Stimulated activated CD8-positive, alpha-beta memory T cell treated with anti-CD3 and anti-CD28 coated beads, Interleukin-4, amount 100 ng/mL, for 4 hours (primary cell): ENCODE measurements at places on chromosomes 5 and 9.

DNA sequence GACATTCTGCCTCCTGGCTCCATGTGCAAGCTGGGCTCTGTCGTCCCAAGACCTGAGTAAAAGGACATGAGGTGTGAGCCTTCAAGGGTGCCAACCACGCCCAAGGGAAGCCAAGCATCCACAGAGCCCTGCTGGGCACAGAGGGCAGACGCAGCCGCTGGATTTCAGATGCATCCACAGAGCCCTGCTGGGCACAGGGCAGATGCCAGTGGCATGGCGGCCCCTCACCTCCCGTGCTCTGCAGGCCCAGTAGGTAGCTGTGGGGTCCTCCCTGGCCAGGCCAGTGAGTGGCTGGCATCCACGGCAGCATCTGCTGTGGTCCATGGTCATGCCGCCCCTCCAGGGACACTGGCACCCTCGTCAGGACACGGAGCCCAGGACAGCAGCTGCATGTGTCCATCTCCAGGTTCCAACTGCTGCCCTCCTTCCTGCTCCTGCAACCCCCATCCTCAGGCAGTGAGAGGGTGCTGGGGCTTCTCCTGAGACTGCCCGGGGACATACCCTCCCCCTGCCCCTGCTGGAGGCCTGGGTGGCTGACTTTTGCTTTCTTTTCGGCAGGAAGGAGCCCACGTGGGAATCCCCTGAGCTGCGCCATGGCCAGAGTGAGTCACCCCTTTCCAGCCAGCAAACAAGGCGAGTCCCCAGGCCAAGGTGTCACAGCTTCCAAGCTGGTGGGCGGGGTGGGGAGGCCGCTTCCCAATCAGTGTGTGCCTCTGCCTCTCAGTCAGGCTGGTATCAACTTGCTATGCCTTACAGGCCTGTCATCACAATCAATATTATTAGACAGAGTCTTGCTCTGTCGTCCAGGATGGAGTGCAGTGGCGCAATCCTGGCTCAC lies 4.0 kb upstream of the TRAF2 start:
- DNase-seq: peak; percentile 83

GRCh38 chr9:135522137-135522877 lies 1.1 kb downstream of the LCN1 start:
- DNase-seq: no peak

DNA sequence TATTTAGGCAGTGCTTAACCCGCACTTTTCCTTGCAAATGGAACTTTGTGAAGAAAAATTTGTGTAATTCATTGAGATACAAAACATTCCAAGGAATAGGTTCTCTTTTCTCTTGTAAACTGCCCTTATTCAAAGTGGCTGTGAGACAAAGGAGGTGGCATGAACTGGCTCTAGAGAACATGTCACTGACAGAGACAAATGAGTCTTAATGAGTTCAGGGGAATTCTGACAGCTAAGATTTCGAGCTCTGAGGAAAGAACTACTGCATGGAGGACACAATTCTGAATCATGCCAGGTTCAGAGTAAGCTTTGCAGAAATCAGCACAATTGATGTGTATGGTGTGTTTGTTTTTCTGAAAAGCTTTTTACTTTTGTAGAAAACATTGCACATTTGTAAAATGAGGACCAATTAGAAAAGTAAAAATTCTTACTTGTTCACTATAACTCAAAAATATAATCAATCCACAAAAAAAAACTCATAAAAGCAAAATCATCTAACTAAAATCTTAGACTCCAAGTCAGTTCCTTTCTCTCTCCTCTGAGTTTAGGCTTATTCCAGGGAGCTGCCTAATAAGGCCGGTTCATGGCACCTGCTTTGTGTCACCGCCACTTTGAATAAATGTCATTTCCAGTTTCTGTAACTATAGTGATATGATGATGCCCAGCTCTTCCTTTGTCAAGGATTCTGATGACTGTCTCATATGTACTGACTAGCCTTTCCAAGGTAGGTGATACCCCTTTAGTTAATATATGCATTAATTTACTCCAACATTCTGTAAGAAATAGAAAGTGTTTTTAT lies 163.2 kb downstream of the HCN1 start:
- no peak for DNase-seq

DNA sequence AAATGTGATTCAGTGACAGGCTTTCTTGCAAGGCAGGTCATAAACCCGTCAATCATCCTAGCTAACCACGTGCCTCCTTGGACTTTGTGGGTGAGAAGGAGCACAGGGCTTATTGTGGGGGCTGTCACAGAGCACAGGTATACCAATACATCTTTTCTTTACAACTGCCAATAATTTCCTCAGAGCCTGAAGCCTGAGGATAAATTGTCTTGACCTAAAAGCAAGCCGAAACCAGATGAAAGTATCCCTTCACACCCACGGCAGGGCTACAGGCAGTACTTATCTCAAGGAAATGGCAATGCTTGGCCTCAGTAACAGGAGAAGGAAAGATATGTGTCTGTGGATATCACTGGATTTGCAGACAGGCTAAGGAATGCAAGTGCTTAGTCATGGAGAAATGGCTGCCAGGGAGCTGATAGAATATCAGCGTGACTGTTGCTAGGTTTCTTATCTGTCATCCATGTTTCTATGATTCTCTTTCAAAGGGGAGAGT lies 90.3 kb upstream of the ZNF366 start:
- no peak for DNase-seq

DNA sequence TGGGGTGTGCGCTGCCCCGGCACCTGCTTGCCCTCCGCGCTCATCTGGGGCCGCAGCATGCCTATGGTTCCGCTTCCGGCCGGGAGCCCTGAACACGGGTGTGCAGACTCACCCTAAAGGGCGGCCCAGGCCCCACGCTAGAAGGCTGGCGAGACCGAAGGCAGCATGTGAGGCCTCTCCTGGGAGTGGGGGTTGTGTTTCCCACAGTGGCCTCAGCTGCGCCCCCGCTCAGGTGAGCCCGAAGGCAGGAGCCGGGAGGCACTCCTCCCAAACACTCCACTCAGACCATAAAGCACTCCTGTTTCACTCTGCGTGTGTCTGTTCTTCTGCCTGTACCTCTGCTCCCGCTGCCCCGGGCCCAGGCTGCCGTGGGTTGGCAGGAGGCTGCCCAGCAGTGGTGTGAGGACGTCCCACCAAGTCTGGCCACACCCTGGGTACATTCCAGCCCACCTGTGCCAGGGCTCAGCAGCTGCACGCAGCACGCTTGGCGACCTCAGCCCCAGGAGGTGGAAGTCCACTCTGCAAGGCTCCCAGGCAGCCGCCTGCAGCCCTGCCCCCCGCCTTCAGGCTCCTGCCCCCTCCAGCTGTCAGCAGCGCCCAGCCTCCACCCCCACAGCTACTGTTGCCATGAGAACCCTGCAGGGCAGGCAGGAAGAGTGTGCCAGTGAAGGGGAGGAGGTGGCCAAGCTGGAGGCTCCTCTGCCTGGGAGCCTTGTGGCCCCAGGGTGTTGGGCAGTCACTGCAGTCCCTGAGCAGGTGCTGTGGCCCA lies 1.2 kb upstream of the AJM1 start:
- DNase-seq: no peak

DNA sequence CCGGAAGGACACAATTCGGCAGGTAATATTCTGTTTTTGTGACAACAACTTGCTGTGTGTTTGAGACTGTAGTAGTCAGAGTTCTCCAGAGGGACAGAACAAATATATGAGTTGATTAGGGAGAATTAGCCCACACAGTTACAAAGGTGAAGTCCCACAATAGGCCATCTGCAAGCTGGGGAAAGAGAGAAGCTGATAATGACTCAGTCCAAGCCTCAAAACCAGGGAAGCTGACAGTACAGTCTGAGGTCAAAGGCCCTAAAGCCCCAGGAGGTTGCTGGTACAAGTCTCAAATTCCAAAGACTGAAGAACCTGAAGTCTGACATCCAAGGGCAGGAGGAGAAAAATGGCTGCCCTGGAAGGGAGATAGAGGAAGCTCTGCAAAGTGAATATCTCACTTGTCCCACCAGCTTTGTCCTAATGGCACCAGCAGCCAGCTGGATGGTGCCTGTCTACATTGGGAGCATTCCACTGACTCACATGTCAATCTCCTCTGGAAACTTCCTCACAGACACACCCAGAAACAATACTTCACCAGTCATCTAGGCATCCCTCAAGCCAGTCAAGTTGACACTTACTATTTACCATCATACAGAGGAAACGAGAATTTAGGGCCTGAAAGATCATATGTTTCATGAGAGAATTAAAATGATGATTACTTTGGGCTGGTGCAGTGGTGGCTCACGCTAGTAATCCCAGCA lies 36.3 kb upstream of the CTXN3 start:
- DNase-seq: no peak
